ENCODE measurements at places on chromosomes 6 and 20.

- DNase-seq = no peak
Observed at GRCh38 chr6:159979136-159979874, 10.4 kb downstream of the IGF2R start.

GRCh38 chr20:62835931-62836861 lies 19.3 kb downstream of the COL9A3 start:
- no peak for DNase-seq

GRCh38 chr6:31903957-31904356 lies 2.1 kb upstream of the ZBTB12 start:
- no peak for DNase-seq

GRCh38 chr20:24134284-24134683 lies 145.7 kb upstream of the GGTLC1 start:
- DNase-seq = no peak

DNA sequence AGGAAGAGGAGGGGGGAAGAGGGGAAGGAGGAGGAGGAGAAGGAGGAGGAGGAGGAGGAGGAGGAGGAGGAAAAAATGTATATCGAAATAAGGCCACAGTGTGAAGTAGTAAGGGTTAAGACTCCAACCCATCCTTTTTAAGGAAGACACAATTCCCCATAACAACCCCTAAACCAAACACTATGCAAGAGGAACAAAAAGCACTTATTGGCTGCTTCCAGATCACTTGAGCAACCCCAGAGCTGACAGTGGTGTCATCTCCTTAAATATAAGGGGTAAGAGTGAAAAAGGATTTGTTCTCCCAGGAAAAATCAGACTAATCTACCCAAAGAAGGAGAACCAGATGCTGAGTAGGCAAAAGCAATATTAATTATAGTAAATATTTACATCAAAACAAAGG lies 169.1 kb upstream of the SASH1 start:
- DNase-seq = no peak

DNA sequence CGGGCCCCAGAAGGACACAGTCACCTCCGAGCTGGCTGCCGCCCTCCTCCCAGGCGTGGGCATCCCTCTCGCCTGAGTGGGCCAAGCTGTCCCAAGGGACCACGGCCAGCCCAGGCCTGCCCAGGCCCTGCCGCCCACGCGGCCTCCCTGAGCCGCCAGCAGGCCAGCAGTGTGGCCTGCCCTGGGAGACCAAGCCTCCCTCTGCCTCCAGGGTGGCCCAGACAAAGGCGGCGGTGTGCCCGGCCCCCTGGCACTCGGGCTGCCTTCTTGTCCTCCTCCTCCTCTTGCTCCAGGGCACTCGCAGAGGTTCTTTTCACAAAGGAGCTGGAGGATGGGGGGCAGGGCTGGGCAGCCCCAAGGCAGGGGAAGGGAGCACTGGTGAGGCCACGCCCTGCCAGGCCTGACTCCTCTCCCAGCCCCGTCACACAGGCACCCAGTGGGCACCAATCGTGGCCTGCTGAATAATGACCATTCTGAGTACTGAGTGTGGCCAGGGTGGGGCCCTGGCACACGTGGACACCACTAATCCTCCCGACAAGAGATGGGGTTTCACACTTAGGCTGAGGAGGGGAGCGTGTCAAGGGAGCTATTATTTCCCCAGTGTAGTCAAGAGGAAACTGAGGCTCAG lies 25.3 kb downstream of the NOL4L start:
- no peak for DNase-seq

- DNase-seq = no peak
Observed at GRCh38 chr6:87658516-87658915, 43.5 kb downstream of the AKIRIN2 start.

- DNase-seq = no peak
Observed at GRCh38 chr6:25608558-25609174, 43.3 kb upstream of the SCGN start.

DNA sequence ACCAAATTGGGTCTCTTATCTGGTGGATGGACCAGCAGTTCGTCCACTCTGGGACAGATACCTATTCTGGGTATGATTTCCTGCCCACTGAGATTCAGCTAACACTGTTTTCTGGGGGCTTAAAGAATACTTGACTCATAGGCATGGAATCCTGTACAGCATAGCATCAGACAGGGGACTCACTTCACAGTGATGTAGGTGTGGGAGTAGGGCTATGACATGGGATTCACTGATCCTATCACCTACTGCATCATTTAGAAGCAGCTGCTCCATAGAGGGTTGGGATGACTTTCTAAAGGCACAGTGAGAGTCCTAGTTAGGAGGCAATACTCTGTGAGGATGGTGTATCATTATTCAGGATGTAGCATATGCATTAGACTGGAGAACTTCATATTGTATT lies 74.5 kb upstream of the AHI1 start:
- no peak for DNase-seq

GRCh38 chr6:143160015-143160414 lies 99.3 kb downstream of the AIG1 start:
- no peak for DNase-seq

- DNase-seq = no peak
Observed at GRCh38 chr6:144417681-144418080, 132.5 kb downstream of the UTRN start.

GRCh38 chr6:146914489-146915483 lies 289.4 kb upstream of the STXBP5 start:
- peak; percentile 33 for DNase-seq

GRCh38 chr6:17883665-17884497 lies 103.6 kb downstream of the KIF13A start:
- no peak for DNase-seq

DNA sequence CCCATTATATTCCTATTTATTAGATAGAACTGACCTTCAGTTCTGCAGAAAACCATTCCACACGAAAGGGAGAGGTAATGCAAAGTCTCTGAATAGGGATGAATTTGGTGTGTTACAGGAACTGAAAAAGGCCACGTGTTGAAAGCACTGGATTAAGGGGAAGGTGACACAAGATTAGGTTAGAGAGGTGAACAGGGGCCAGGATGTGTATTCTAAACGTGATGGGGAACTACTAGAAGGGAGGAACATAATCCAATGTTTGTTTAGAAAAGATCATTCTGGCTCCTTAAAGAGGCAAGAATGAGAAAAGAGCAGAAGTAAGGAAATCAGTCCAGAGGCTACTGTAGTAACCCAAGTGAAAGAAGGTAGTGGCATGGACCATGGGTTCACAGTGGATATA lies 6.3 kb upstream of the ZKSCAN8 start:
- no peak for DNase-seq

- peak; percentile 48 for DNase-seq
Observed at GRCh38 chr6:28269492-28269891, 2.5 kb downstream of the ZSCAN26 start.

GRCh38 chr20:40588891-40589290 lies 100.1 kb downstream of the MAFB start:
- no peak for DNase-seq

DNA sequence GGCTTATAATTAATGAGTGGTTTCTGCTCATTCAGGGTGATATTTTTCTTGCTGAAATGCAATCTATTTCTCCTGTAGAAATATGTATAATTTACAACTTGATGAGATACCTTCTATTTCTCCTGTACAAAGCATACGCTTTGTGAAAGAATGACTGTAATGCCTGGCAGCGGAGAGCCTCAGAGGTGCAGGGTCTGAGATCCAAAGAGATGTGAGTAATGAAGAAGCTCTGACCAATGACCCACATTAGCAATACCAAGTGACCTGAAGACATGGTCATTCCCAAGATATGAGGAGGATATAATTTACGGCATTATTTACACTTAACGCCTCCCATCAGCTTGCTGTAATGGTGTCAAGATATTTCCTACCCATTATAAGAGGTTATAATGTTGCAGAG lies 98.4 kb upstream of the RAB32 start:
- no peak for DNase-seq

GRCh38 chr6:100184473-100184872 lies 190.4 kb upstream of the MCHR2 start:
- no peak for DNase-seq

DNA sequence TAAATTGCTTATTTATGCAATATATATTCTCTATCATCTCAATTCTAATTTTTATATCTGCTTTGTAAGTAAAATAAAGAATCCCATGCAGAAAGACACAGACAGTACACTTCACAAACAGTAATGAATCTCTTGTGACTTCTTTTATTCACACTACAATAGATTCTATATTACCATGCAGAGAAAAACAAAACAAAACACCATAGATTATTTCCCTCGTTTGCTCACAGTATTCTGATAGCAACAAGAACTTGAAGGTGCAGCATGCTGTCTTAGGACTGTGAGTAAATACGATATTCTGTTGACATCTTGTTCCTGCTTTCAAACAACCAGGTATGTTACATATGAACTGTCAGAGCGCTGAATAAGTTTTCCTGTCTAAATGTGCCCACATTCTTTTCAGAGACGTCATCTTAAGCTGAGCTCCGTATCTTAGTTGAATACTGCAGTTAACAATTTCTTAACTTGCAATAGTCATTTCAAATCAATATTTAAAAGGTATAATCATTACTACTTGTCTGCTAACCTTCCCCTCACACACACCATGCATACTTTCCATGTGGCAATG lies 140.1 kb downstream of the BTBD9 start:
- no peak for DNase-seq

- DNase-seq = no peak
Observed at GRCh38 chr6:92329208-92329847, 1090.0 kb downstream of the EPHA7 start.

DNA sequence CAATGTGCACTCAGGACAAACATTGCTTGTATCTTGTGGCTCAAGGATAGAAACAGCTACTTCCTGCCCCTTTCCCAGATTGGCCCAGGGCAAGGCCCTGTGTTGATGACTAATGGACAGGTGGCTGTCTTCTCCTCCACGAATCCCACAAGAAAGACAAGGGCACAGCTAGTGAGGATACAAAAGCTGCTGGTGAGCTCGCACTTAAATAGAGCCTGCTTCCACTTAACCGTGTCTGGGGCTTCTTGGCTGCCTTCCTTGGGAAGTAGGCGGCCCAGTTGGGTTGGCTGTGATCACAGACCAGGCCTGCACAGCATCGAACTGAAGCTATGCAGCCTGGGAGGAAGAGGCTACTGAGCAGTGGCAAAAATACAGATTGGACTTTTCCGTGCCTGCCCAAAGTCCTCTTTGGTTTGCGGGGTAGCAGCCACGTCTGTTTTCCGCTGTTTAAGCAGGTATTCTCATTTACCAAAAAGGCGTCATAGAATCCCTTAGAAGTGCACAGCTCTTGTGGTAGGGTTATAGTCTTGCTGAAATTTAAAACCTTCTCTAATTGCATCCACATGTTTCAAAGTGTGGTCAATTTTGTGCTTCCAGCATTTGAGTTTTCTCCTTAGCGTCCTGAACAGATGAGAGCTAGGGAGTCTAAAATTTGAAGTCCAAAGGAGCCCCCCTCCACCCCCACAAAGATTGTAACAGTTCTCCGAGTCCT lies 23.0 kb upstream of the NAA20 start:
- DNase-seq = peak; percentile 68

- DNase-seq = no peak
Observed at GRCh38 chr6:130070792-130071191, 52.4 kb downstream of the L3MBTL3 start.

GRCh38 chr20:59821201-59821600 lies 112.2 kb downstream of the SYCP2 start:
- no peak for DNase-seq

GRCh38 chr20:4811661-4812181 lies 90.0 kb downstream of the PRND start:
- DNase-seq = no peak
